ENCODE measurements at places on chromosomes 1 and 21. TPM values are rescaled to one million over a fixed set of nuclear protein-coding genes. Genes with fewer than 3 reads are reported as not detected.

The ARHGEF16 gene
- total RNA-seq: 20.7 TPM

The E2F2 gene
- 6.1 TPM for total RNA-seq

The HSD3B2 gene
- not detected for total RNA-seq

The NMNAT2 gene
- 20.9 TPM for total RNA-seq

The PLA2G2C gene
- not detected for total RNA-seq

The CFHR2 gene
- not detected for total RNA-seq

The CLEC20A gene
- total RNA-seq: not detected

The PEX11B gene
- total RNA-seq: 8.1 TPM

The EXOSC10 gene
- total RNA-seq: 77.3 TPM

The TNFRSF9 gene
- total RNA-seq: not detected

The CSTB gene
- 53.8 TPM for total RNA-seq

The TGFB2 gene
- 0.84 TPM for total RNA-seq

DNA sequence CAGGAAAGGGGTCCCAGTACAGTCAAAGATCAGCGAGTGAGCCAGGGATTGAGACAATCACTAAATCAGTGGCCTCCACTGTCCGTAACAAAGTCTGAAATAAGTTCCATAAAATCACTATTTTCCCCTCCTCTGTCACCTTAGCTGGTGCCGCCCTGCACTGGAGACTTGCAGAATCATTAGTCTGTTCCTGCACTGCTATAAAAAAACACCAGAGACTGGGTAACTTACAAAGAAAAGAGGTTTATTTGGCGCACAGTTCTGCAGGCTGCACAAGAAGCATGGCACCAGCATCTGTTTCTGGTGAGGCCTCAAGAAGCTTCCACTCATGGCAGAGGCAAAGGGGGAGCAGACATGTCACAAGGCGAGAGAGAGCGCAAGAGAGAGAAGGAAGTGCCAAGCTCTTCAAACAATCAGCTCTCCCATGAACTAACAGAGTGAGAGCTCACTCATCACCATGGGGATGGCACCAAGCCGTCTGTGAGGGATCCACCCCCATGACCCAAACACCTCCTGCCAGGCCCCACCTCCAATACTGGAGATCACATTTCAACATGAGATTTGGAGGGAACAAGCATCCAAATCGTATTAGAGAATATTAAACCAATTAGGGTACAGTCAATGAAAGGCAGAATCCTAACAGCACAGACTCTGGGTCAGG lies 129.8 kb upstream of the TIAM1 start:
- DNase-seq: no peak

DNA sequence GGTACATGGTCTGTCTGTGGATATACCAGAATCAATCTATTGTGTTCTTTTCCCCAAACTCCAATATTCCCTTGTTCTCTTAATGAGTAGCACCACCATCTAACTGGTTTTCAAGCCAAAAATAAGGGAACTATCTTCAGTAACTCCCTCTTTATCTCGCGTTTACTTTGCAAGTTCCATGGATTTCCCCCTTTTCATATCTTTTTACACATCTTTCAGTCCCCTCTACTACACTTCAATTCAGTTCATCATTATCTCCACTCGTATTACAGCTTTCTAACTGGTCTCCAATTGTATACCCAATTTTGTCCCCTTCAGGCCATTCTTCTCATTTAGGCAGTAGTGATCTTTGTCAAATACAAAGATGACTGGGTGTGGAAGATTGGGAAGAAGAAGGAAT lies 4.1 kb upstream of the TMCO1 start:
- no peak for DNase-seq

GRCh38 chr21:42753804-42754203 lies 100.4 kb downstream of the PDE9A start:
- no peak for DNase-seq

DNA sequence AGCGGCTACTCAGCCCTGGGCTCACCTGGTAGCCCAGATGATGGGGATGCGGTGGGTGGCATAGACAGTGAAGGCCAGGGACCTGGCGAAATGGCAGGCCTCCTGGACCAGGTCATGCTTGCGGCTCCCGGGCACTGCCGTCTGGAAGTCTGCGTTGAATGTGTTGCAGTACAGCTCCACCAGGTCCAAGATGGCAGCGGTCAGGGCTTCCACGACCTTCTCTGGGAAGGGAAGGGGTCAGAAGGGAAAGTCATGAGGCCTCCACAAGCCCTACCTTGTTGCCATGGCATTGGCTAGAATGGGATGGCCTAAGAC lies 38.8 kb downstream of the PIK3C2B start:
- DNase-seq: no peak

DNA sequence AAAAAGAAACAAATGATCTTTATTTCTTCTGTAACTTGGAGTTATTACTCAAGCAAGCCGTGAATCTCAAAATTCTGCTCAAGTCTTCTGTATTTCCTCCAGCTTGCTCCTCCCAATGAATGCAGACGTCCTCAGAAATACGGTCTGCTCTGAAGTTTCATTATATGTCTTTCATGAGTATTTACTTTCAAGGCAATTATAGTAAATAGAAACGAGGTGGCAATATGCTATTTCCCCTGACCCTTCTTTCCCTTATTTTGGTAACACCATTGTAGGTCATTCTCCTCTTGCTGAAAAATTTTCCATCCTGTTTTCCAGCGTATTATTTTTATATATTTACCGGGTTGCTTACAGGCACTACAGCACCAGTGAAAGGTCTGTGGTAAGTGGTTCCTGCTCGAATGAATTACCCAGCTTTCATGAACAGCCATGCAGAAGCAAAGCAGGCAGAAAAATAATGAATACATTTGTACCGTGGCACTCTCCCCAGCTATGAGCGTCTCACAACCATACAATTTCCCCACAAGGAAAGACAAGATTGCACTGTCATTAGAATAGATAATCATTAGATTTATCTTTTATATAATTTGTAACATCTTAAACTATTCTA lies 350.9 kb upstream of the PKN2 start:
- DNase-seq: no peak

- no peak for DNase-seq
These were observed 22.7 kb downstream of the CLDN8 start for GRCh38 chr21:30193201-30193600.

DNA sequence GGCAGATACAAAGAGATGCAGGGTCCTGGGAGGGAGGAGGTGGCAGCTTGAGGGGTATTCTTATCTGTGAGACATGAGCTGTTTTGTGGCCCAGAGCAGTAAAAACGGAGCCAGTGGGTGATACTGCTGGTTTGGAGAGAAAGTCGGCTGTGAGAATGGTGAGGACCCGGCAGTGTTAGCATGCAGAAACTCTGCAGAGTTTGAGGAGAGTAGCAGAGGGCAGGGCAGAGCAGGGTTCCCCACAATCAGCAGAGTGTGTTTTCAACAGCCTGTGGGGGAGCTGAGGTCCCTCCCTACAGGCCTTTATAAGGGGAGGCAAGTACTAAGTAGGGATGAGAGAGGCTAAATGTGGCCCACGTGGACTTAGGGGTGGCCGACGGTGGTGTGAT lies 423 bp downstream of the SLAMF8 start:
- DNase-seq: no peak

DNA sequence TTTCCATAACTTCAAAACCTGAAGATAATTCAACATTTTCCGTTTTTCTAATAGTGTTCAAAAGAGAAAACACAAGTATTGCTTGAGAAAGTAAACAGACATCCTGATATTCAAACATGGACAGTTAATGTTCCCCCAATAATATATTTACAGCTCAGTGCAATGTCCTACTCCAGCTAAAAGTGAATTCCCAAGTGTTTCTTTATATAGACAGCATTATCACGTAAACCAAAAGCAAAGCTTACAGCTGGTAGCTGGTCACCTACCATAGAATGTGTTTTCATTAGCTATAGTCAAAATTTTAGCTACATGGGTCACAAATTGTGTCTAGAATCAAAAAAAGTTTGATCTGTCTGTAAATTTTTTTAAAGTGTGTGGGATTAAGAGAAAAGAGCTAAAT lies 34.9 kb downstream of the WLS start:
- no peak for DNase-seq

GRCh38 chr1:174519844-174520243 lies 72.1 kb downstream of the GPR52 start:
- DNase-seq: no peak

- DNase-seq: no peak
These were observed 16.8 kb downstream of the PTPRC start for GRCh38 chr1:198655459-198656121.

GRCh38 chr1:232519186-232519585 lies 110.7 kb downstream of the SIPA1L2 start:
- DNase-seq: no peak

Measured in H1 (cell line).